ENCODE measurements at places on chromosomes 2 and 18. TPM values are rescaled to one million over a fixed set of nuclear protein-coding genes. Genes with fewer than 3 reads are reported as not detected.

GRCh38 chr2:199382091-199382490, 75.6 kb downstream of the SATB2 start:
- DNase-seq, result peak; percentile 4
- H3K4me1 ChIP-seq, result no peaks in the 10 kb centered on the region
- no peaks in the 10 kb centered on the region for H3K36me3 ChIP-seq
- H3K27me3 ChIP-seq, result no peaks in the 10 kb centered on the region

DNA sequence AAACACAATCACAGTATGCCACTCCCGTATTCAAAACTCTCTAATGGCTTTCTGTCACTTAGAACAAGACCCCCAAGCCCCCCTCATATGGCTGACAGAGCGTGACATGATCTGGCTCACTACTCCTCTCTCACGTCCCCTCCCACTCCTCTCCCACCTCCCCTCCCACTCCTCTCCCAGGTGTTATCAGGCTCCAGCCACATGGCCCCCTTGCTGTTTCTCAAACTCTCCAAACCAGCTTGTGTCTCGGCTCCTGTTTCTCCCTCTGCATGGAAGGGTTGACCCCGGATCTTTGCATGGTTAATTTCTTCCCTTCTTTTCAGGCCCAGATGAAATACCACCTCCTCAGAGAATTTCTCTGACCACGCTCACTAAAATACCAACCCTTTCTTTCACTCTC, 180.8 kb downstream of the SLC8A1 start:
- no peak overlapping the region for H3K4me3 ChIP-seq
- no peaks in the 10 kb centered on the region for H3K36me3 ChIP-seq
- no peak overlapping the region for H3K27ac ChIP-seq
- DNase-seq, result no peak

GRCh38 chr2:239776436-239777005, 248.6 kb downstream of the NDUFA10 start:
- peak; percentile 63 for DNase-seq
- H3K36me3 ChIP-seq, result no peaks in the 10 kb centered on the region
- H3K4me3 ChIP-seq, result no peak overlapping the region
- H3K27ac ChIP-seq, result peak overlapping the region; percentile 14
- peaks cover 21% of the 10 kb centered on the region for H3K4me1 ChIP-seq

DNA sequence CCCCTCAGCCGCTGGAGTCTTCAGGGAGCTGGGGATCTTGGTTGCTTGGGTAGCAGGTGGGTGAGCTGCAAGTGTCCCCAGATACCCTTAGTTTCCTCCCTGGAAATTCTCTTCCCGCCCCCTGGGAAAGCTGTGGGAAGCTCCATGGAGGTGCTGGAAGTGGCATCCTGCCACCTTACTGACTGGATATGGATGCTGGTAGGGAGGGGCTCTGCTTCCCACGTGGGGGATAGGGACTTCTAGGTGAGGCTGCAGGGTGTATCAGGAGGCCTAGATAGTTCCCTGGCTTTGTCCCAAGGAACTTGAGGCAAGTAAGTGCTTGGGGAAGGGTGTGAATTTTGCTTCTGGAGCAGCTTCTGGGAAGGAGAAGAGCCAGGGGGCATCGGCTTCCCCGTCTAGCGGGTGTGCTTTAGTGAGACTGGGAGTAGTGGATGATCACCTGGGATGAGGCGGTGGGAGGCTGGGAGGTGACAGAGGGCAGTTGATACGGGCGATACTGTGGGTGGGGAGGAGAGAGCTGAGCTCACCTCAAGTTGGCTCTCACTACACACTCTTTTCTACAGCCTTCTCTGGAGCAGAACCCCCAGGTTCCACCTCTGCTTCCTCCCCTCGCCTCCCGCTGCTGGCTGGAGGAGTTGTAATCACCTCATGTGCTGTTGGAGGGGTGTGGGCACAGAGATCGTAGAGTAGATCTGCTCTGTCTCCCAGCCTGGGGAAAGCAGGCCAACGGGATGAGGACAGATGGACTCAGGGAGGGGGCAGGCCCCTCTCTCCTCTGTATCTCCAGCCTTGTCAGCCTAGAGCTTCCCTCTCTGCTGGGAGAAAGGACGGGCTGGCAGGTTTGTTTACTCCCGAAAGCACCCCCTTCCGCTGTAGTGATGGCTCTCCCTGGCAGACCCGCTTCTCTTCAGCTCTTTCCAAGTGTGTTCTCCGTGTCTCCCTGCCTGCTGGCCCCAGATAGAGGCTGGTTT, 19.8 kb downstream of the TET3 start:
- H3K27me3 ChIP-seq, result no peaks in the 10 kb centered on the region
- no peak overlapping the region for H3K4me3 ChIP-seq
- H3K4me1 ChIP-seq, result peaks cover 92% of the 10 kb centered on the region
- H3K27ac ChIP-seq, result no peak overlapping the region

GRCh38 chr2:110991911-110992310, 128.8 kb upstream of the BCL2L11 start:
- no peak overlapping the region for H3K4me3 ChIP-seq
- DNase-seq, result peak; percentile 94
- H3K27me3 ChIP-seq, result no peaks in the 10 kb centered on the region
- no peaks in the 10 kb centered on the region for H3K36me3 ChIP-seq

- no peaks in the 10 kb centered on the region for H3K4me1 ChIP-seq
- no peak overlapping the region for H3K27ac ChIP-seq
- no peaks in the 10 kb centered on the region for H3K27me3 ChIP-seq
- peaks cover 5% of the 10 kb centered on the region for H3K36me3 ChIP-seq
- DNase-seq, result no peak
Measured at GRCh38 chr2:144201868-144202468, 318.0 kb downstream of the ZEB2 start.

DNA sequence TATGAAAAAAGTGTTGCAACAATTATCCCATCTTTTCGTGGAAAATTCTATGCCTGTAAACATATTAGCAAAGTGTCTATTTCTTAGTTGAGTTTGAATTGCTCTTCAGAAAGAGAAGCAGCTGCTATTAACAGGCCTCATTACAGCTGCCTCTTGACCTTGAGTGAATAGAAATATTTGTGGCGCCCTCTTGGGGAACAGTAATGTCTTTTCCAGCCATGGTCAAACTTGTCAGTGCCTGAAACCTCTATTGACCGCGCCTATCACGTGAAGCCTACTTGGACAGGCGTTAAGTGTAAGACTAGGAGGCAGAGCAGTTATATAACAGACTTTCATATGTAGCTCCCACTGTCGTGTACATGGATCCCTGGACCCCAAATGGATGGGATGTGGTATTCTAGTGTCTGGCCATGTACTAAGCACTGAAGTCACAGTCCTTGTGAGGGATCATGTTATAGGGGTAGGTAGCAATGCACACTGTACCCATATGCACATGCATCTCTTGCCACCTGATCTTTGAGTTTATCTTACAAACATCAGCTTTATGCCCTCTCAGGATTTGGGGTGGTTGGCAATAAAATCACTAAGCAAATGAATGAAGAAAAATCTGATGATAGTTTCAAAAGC, 245.0 kb downstream of the PTGR3 start:
- no peak overlapping the region for H3K27ac ChIP-seq
- no peaks in the 10 kb centered on the region for H3K4me1 ChIP-seq
- no peaks in the 10 kb centered on the region for H3K36me3 ChIP-seq
- no peaks in the 10 kb centered on the region for H3K27me3 ChIP-seq
- peak; percentile 73 for DNase-seq

- no peak for DNase-seq
- H3K4me1 ChIP-seq, result no peaks in the 10 kb centered on the region
- no peaks in the 10 kb centered on the region for H3K27me3 ChIP-seq
- no peaks in the 10 kb centered on the region for H3K36me3 ChIP-seq
Measured at GRCh38 chr2:190786404-190787166, 94.0 kb upstream of the GLS start.

- no peak for DNase-seq
- no peaks in the 10 kb centered on the region for H3K36me3 ChIP-seq
- no peak overlapping the region for H3K4me3 ChIP-seq
- H3K4me1 ChIP-seq, result no peaks in the 10 kb centered on the region
- no peak overlapping the region for H3K27ac ChIP-seq
- H3K27me3 ChIP-seq, result no peaks in the 10 kb centered on the region
Measured at GRCh38 chr2:128710729-128711128, 392.1 kb upstream of the HS6ST1 start.

DNA sequence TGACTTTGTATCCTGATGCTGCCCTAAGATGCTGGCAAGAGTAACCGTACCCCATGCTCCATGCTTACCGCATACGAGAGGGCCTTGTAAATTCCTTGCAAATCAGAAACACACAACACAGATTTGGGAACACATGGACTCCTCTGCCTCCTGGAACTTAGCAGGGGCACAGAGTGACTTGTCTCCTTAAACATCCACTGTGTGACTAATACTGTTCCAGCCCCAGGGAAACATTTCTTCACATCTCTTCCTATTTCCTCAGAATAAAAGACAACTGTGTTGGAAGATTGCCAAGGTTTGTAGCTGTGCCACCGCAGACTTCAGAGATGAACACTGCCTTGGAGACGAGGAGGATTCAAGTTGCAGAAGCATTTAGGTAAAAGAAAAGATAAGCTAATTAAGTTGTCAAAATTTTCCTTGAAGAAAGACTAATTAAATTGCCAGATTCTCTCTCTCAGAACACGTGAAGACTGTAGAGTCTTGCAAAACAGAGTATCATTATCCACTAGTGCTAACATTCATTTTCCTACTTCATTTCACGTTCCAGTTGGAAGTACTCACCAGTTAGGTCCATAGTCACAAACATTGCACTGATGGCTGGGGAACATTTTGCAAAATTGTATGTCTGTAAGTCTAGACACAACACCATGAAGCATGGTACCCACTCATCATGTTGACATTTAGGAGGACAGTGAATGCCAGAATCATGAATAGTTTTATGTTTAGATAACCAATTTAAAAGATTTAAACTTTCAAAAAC, 188.8 kb downstream of the TSN start:
- H3K4me1 ChIP-seq, result peaks cover 4% of the 10 kb centered on the region
- no peaks in the 10 kb centered on the region for H3K36me3 ChIP-seq

- H3K27ac ChIP-seq, result no peak overlapping the region
- no peaks in the 10 kb centered on the region for H3K4me1 ChIP-seq
- no peak overlapping the region for H3K4me3 ChIP-seq
- peaks cover 3% of the 10 kb centered on the region for H3K36me3 ChIP-seq
- no peak for DNase-seq
Measured at GRCh38 chr2:17771956-17772355, 18.0 kb downstream of the GEN1 start.

GRCh38 chr2:201628545-201628944, 14.8 kb downstream of the TMEM237 start:
- H3K27me3 ChIP-seq, result no peaks in the 10 kb centered on the region
- no peak overlapping the region for H3K27ac ChIP-seq
- no peak for DNase-seq
- H3K4me3 ChIP-seq, result no peak overlapping the region
- H3K36me3 ChIP-seq, result peaks cover 21% of the 10 kb centered on the region

DNA sequence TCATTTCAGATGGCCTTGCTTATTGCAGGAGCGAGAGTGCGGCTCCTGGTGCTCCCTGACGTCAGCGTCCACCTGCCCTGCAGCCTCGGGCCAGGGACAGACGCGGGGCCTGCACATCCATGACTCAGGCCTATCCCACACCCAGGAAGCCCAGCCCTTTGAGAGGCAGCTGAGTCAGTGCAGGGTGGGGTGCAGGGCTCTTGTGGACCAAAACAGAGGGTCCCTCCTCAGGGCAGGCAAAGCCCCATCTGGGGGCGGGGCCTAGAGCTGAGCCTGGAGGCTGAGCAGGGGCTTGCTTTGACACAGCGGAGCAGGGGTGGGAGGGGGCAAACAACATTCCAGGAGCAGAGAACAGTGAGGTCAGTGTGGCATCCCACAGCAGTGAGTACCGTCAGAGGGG, 7.7 kb upstream of the ARHGEF4 start:
- no peak overlapping the region for H3K27ac ChIP-seq
- H3K4me1 ChIP-seq, result no peaks in the 10 kb centered on the region
- DNase-seq, result no peak
- peaks cover 2% of the 10 kb centered on the region for H3K27me3 ChIP-seq
- H3K4me3 ChIP-seq, result no peak overlapping the region

GRCh38 chr2:183946193-183946592, 652.1 kb upstream of the ZNF804A start:
- no peak overlapping the region for H3K27ac ChIP-seq
- H3K4me3 ChIP-seq, result no peak overlapping the region
- no peaks in the 10 kb centered on the region for H3K27me3 ChIP-seq
- H3K4me1 ChIP-seq, result peaks cover 3% of the 10 kb centered on the region
- no peaks in the 10 kb centered on the region for H3K36me3 ChIP-seq

GRCh38 chr18:56291294-56291693, 347.1 kb downstream of the TXNL1 start:
- H3K27me3 ChIP-seq, result no peaks in the 10 kb centered on the region
- DNase-seq, result peak; percentile 77
- H3K27ac ChIP-seq, result peak overlapping the region; percentile 43
- H3K4me1 ChIP-seq, result peaks cover 8% of the 10 kb centered on the region
- no peaks in the 10 kb centered on the region for H3K36me3 ChIP-seq

DNA sequence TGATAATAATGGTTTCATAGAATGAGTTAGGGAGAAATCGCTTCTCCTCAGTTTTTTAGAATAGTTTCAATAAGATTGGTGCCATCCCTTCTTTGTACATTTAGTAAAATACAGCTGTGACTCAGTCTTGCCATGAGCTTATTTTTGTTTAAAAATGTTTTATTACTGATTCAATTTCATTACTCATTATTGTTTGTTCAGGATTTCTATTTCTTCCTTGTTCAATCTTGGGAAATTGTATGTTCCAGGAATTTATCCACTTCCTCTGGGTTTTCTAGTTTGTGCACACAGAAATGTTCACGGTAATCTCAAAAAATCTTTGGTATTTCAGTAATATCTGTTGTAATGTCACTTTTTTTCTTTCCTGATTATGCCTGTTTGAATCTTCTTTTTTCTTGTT, 371.5 kb upstream of the SETBP1 start:
- no peaks in the 10 kb centered on the region for H3K4me1 ChIP-seq
- no peak overlapping the region for H3K27ac ChIP-seq
- H3K36me3 ChIP-seq, result no peaks in the 10 kb centered on the region
- H3K4me3 ChIP-seq, result no peak overlapping the region
- no peaks in the 10 kb centered on the region for H3K27me3 ChIP-seq

DNA sequence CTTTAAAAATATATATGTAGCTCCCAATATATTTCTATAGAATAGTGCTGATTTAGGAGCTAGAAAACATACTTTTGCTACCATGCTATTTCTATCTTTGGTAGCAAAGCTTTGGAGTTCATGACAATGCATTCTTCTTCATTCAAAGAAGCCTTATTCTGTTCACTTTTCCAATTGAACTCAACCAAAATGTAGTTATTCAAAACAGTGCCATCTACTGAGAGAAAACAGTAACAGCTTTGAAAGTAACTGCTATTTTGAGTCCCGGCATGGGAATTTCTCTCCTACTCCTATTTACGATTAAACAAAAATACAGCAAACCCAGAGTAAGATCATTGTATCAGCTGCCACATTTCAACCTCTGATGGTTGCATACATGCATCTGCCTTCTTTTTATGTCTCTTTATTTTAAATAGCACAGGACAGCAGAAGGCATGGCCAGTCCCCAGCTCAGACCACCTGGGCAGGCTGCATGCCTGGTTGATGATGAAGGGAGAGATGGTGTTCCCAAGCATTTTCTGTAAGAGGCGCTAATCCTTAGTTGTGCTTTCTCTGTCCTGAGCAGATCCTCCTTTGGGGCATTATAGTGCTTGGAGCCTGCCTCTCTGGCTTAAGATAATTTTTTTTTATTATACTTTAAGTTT, 69.7 kb upstream of the SULT1C3 start:
- no peak overlapping the region for H3K4me3 ChIP-seq
- DNase-seq, result peak; percentile 30
- no peaks in the 10 kb centered on the region for H3K36me3 ChIP-seq
- H3K27me3 ChIP-seq, result no peaks in the 10 kb centered on the region
- no peak overlapping the region for H3K27ac ChIP-seq

DNAJC5G gene
- polyA plus RNA-seq, result not detected

PDK1 gene
- 20.0 TPM for polyA plus RNA-seq

CYS1 gene
- polyA plus RNA-seq, result 6.5 TPM

CRYGD gene
- polyA plus RNA-seq, result not detected

C2orf80 gene
- not detected for polyA plus RNA-seq

ITPRIPL1 gene
- polyA plus RNA-seq, result 3.3 TPM

ZNF396 gene
- polyA plus RNA-seq, result 0.58 TPM

CABLES1 gene
- polyA plus RNA-seq, result 7.8 TPM

GBX2 gene
- not detected for polyA plus RNA-seq

Data from muscle of leg (tissue), 16 donors.